ENCODE measurements at places on chromosomes 13 and 19.

DNA sequence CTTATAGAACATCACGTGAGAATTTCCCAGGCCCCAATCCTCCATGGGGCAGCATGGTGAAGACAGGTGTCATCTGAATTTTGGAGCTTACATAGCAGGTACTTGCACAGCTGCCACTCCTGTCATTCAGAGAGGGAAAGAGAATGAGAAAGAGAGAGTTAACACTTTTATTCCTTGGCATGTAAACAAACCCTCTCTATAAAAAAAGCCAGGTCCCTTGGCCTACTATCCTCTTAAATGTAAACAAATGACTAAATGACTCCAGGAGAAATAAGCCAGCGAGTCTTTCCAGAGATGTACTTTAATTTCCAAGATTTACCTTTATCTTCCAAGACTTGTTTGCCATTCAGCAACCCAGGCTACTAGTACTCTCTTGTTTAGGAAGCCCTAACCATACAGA, 195.3 kb upstream of the HTR2A start:
- DNase-seq: no peak

GRCh38 chr13:99227909-99228688, 27.4 kb downstream of the UBAC2 start:
- DNase-seq: no peak

DNA sequence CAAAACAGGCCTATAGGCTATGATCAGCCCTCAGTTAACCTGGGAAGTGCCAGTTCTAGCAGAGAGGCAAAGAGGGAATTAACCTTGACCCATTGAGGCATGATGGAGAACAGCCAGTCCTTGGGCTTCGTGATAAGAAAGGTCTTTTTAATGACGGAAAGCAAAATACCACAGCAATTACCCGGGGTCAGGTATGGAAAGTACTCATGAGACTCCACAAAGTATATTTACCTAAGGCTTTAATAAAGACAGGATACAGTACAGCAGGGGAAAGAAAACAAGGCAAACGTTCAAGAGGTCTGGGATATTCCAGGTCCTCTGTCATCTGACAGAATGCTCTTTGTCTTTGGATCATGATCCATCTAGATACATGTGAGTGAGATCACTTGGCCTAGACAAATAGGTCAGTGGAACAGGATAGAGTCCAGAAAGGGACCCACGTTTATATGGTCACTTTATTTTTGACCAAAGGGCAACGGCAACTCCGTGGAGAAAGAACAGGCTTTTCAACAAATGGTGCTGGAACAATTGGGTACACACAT, 52.2 kb downstream of the WDFY2 start:
- DNase-seq: no peak

DNA sequence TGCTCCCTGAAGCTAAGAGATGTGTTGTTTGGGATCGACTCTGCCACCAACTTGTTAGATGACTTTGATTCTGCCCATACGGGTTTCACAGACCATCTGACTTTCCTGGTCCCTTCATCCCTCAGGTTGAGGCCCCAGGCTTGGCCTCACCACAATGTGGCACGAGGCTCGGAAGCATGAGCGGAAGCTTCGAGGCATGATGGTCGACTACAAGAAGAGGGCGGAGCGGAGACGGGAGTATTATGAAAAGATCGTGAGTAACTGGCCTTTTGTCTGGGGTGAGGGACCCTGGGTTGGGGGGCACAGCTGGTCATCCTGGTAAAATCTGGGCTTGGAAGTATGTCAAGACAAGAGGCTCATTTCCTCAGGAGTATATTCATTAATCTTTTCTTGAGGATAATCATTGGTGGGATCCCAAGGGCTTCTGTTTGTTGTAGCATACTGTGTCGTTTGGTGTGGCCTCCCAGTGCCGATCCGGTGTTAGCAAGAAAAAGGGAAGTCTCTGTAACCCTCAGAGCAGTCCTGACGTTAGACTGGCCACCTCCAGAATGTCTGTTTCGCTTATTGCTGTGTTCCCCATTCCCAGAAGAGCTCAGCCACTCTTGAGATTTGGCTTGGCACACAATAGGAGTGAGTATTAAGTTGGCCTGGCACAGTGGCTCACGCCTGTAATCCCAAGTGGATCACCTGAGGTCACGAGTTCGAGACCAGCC, 1.4 kb downstream of the CLASRP start:
- no peak for DNase-seq

DNA sequence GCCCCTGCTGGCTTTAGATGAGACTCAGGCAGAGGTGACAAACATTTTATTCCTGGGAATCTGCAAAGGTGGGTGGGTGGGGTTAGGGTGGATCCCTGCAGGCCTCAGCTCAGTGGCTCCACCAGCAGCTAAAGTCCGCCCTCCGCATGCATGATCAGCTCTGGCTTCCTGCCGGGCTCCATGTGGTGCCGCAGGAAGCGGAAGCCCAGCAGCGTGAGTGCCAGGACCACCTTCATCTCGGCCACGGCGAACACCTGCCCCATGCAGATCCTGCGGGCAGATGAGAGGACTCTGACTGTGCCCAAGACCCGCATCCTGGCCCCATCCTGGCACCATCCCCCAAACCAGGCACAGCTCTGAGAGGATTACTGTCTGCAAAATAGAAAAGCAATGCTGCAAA, 26.3 kb downstream of the CYP4F2 start:
- DNase-seq: no peak

GRCh38 chr13:74000876-74001275, 133.3 kb downstream of the KLF12 start:
- no peak for DNase-seq

DNA sequence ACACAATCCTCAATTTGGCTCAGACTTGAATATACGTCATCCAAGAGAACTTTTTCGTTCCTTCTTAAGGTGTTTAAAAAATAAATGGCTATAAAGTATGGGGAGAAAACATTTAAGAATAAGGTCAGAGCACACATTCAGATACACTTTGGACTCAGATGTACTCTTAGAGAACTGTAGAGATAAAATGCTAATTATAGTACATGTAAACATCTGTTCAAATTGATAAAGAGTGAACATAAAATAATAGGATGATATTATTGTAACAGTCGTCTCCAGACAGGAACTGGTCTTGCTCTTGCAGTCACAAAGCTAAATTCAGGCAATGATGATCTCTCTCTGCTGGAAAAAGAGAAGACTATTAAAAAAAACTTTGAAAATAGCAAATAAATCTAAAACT, 91.4 kb downstream of the RBM26 start:
- no peak for DNase-seq

DNA sequence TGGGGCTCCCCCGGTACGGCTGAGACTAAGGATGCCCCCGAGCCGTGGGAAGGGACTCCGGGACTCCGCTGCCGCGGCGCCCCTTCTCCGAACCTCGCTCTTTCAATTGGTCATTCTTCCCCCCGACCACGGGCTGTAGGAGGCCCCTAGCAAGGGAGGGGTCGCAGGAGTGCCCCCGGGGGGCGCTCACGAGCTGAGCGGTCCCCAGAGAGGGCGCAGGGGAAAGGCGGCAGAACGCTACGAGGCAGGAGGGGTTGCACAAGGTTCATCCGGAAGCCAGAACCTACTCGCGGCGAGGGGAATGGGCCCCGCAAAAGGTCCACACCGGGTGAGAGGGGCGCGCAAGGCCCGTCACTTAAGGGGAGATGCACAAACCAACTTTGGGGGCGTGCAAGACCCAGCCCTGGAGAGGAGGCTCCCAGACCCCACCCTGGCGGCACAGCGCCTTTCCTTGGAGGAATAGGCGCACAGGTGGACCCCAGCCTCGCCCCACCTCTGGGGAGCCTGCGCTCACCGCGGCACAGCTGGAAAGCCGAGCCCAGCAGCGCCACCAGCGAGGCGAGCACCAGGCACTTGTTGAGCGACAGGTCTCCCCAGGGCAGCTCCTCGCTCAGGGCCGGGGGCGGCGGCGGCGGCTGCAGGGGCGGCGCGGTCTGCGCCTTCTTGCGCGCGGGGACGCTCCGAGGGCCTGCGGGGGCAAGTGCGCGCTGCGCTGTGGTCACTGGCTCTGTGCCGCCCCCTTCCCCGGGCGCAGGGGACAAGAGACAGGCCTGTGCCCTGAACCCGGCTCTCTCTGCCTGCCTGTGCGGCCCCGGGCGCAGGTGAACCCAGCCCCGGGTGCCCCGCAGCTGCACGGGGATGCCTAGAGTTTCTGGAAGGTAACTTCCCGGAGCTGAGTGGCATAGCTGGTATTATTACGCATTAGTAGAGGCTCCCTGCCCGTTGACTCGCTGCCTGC, 2.8 kb downstream of the JSRP1 start:
- DNase-seq: no peak

DNA sequence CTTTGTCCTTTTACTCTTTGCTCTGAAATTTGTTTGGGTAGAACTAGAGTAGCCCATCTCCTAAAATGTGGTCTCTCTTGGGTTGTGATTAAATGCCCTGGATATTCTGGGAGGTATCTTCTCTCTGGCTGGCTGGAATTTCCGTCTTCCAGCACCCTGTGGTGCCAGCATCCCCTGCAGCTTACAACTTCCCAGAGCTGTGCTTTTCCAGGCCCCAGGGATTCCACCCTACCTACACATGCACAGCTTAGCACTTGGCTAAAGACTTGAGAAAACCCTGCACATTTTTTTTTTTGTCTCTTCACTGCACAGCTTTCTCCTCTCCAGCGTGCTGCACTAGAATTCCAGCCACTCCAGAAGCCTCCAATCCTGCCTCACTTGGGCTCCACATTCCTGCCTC, 334.7 kb downstream of the IRS2 start:
- DNase-seq: no peak

DNA sequence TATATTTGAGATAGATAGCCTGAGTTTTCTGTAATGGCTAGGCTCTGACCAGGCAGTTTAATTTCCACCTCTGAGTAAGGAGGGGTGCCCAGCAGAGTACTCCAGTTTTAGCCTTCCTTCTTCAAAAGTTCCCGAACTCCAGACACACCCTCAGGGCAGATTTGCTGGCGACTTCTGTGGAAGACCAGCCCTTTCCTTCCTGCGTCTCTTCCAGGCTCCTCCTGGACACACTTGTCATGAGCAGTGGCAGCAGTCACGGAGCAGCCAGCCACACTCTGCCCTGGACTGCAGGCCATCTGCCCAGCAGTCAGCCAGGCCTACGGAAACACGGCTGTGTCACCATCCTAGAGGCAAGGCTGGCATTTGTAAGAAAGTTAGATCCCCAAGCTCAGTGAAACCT, 6.6 kb upstream of the FLT1 start:
- DNase-seq: no peak

- DNase-seq: no peak
These were observed 9.2 kb upstream of the GSX1 start for GRCh38 chr13:27783111-27783510.

GRCh38 chr13:93246069-93246468, 19.5 kb downstream of the GPC6 start:
- no peak for DNase-seq

DNA sequence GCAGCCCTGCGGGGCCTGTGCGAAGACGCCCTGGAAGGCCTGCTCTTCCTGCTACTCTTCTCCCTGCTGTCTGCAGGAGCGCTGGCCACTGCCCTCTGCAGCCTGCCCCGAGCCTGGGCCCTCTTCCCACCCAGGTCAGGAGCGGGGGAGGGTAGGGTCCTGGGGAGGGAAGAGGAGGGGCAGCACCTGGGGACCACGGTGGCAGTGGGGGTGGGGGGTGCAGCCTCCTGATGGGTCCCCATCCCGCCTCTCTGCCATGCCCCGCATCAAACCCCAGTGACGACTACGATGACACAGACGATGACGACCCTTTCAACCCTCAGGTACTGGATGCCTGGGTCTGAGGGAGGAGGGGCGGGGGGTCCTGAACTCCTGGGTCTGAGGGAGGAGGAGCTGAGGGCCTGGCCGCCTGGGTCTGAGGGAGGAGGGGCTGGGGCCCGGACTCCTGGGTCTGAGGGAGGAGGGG, 13.4 kb upstream of the LENG8 start:
- no peak for DNase-seq

DNA sequence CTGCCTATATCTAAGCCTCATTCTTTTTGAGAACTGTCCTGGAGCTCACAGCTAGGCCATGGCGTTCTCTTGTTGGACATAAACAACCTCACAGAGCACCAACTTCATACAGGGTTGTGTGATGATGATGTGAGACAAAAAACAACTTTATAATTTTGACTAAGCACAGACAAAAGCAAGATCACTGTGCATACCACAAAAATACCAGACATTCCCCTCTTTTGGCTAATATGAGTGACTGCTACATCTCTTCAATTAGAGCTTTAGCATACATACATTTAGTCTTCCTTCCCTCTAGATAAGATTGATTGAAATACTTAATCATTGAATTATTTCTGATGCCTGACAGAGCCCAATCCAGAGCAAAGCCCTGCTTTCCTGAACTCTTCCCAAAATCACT, 8.3 kb downstream of the MAB21L1 start:
- no peak for DNase-seq

DNA sequence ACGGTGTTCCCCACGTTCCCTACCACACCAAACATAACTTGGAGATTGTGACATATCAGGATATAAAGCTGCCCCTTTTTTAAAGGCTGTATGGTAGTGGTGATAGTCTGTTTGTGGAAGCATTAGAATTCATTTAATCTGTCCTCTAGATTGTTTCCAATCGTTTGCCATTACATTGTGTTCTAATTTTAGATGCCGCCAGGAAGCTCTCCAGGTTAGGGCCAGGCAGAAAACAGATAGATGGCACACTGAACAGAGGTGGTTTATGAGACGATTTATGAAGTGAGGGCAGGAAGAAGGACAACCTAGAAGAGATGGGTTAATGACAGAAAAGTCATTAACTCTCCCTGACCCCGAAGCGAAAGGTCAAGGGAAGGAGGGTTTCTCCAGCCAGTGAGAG, 30.0 kb downstream of the ARHGEF7 start:
- no peak for DNase-seq

GRCh38 chr13:26759907-26760831, at the start of gene GPR12:
TSS of gene GPR12 (minus strand) at chr13:26760786. CDS start at chr13:26759827, 959 bp downstream.
- DNase-seq: no peak

DNA sequence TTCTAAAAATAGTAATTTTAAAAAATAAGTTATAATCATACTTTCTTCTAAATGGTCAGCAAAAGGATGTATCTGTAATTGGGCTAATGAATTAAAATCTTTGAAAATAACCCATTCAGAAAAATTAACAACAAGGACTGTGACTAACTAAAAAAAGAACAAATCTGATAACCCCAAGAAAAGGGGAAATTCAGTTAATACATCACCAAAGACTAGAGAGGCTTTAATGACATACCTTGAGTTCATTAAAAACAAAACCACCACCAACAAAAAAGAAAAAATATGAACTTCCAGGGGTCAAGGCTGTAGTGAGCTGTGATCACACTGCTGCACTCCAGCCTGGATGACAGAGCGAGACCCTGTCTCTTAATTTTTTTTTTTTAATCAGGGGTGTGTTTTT, 121.8 kb downstream of the TBC1D4 start:
- no peak for DNase-seq

DNA sequence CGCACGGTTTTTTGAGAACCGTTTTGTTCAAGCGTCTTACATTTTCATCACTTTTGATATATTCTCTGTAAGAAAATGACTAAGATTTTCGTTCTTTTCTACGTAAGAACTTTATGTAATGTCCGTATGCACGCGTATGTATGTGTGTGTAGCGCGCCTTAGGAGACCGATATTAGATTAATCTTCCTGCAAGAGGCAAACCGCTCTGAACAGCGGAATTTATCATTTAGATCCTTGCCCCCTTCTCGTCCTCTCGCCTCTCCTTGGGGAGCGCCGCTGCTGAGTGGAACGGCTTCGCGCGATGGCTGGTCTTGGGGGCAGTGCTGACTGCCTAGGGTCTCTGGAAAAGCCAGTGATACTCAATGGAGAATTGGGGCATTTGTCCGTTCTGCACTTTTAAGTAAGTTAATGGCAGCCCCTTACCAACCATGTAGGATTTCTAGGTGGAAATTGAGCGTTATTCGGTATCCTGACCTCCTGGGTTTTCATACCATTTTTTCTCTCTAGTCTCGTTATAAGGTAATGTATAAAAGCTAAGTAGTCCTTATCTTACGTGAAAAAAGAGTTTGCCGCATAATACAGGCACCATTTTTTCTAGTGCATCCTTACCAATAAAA, 4.7 kb downstream of the MAB21L1 start:
- DNase-seq: no peak

GRCh38 chr19:43651758-43652545, 12.3 kb upstream of the CADM4 start:
- no peak for DNase-seq
